Stimulated activated CD8-positive, alpha-beta memory T cell treated with anti-CD3 and anti-CD28 coated beads, Interleukin-7, amount 100 ng/mL, for 1 hour (primary cell): ENCODE measurements at places on chromosomes 7 and 10.

DNA sequence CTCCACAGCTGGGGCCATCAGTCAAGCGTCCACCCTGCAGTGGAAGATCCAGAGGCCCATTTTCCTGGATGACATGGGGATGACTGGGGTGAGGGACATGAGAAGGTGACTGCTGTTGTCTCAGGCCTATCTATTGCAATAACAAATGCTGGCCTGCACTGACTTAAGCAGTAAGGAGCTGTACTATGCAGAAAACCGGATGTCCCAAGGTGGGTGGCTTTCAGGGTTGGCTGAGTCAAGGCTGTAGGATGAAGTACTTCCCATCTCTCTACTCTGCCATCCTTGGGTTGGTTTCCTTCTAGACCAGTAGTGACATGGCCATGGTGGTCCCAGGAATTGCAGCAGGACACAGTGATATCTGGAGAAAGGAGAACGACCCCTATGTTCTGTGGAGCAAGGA is 48.1 kb downstream of the NEURL1 start:
- DNase-seq: no peak

- no peak for DNase-seq
Observed at GRCh38 chr7:98294798-98295382, 13.4 kb downstream of the BRI3 start.

DNA sequence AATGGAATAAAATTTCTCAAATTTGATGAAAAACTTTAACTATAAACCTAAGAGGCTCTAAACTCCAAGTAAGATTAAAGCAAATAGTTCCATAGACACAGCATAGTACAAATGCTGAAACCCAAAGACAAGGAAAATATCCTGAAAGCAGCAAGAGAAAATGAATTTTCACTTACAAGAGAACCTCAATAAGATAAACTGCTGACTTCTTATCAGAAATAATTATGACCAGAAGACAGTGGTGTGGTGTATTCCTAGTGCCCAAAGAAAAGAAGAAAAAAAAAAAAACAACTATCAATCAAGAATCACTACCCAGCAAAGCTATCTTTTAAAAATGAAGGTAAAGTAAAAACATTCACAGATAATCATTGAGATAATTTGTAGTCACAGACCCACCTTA is 106.3 kb downstream of the DYNC1I1 start:
- no peak for DNase-seq

DNA sequence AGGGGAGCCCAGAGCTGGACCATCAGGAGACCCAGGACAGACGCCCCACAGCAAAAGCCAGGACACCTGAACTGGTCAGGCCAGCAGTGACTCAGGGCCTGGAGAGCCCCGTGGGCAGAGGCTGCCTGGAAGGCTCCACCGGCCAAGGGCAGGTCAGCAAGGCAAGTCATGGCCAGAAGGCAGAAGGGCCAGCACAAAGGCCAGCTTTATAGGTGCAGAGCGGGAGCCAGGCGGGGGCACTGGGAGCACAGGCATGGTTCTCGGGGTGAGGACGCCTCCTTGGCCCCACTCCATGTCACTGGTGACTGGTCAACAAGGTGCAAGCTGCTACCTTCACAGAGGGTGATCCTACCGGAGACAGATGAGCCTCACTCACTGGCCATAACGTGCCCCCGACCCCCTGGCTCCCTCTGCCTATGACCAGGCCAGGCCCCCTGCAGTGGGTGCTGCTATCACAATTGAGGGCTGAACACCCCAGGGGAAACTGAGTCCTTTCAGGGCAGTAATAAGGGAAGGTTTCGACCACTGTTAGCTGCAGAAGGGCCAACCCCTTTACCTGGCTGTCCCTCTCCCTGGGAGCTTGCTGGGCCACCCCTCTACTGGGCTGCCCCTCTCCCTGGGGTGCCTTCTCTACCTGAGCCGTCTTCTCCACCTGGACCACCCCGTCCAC is 317.4 kb downstream of the PTPRN2 start:
- DNase-seq: no peak

DNA sequence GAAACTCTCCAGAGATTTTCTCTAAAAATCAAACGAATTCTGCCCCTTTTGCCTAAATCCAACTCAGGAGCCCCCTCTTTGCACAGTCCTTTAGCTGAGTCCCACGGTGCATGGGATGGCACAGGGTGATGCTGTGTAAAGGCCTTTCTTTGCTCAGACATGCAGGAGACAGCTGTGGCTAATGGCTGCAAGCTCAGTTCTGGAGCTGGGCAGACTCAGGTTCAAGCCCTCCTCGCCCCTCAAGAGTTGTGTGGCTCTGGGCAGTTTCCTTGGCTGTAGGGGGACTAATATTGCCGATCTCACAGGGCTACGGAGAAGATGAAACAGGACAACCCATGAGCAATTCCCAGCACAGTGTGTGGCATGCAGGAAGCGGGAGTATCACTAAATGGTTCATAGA is 42.6 kb downstream of the CLEC2L start:
- no peak for DNase-seq

- DNase-seq: no peak
Observed at GRCh38 chr7:42227541-42227935, 9.5 kb downstream of the GLI3 start.

DNA sequence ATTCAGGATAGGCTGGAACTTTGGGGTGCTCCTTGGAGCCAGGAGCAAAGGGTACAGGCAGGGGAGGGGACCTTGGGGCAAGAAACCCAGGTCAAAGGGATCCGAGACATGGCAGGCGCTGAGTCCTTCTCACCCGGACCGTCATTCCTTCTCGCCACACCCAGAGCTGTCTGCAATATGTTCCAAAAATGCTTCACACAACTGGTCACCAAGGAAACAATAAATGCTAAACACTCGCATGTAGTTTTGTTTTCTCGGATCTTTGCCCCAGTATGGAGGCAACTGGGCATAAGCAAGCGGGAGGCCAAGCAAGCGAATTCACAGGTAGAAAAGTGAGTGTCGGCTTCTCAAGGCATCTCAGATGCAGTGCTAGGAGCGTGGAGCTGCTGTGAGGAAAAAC is 80.8 kb downstream of the PIP4K2A start:
- DNase-seq: no peak

- DNase-seq: no peak
Observed at GRCh38 chr7:55171157-55171556, 152.3 kb downstream of the EGFR start.

DNA sequence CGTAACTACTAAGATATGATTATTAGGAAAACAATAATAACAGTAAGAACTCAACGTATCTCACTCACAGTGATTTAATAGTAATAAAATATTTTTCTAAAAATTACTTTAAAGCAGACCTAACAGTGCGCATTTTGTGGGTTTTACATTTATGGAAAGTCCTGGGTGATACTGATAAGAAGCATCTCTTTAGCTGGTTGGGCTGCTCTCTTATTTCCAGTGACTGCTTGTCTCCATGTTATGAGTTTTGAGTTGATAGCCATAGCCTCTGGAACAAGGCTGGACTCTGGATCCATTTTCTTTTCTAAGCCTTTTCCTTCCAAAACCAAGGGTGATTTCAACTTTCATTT is 29.5 kb upstream of the INHBA start:
- no peak for DNase-seq

GRCh38 chr10:110040108-110040507 is 32.3 kb downstream of the ADD3 start:
- no peak for DNase-seq

GRCh38 chr10:4638099-4638498 is 187.9 kb upstream of the AKR1E2 start:
- DNase-seq: no peak
